Vein endothelial cell (primary cell): ENCODE measurements at places on chromosomes 3 and 15. TPM values are rescaled to one million over a fixed set of nuclear protein-coding genes. Genes with fewer than 3 reads are reported as not detected.

Gene GOLGA8Q
- total RNA-seq = 0.33 and 0.48 TPM in 2 replicates

Gene GP9
- not detected in 2 replicates for total RNA-seq

Gene SPTBN5
- total RNA-seq = 3.9 and 15.2 TPM in 2 replicates

Gene ASB14
- total RNA-seq = not detected in 2 replicates

Gene KLHL6
- 11.7 and 15.4 TPM in 2 replicates for total RNA-seq

Gene PRSS50
- not detected in 2 replicates for total RNA-seq
